ENCODE measurements at places on chromosomes 5 and 9. TPM values are rescaled to one million over a fixed set of nuclear protein-coding genes. Genes with fewer than 3 reads are reported as not detected.

GRCh38 chr5:134533115-134533815 is 7.8 kb downstream of the JADE2 start:
- peak; percentile 88 for DNase-seq

GRCh38 chr9:86353655-86354010 is 577 bp downstream of the TUT7 start:
- DNase-seq, result peak; percentile 56

DNA sequence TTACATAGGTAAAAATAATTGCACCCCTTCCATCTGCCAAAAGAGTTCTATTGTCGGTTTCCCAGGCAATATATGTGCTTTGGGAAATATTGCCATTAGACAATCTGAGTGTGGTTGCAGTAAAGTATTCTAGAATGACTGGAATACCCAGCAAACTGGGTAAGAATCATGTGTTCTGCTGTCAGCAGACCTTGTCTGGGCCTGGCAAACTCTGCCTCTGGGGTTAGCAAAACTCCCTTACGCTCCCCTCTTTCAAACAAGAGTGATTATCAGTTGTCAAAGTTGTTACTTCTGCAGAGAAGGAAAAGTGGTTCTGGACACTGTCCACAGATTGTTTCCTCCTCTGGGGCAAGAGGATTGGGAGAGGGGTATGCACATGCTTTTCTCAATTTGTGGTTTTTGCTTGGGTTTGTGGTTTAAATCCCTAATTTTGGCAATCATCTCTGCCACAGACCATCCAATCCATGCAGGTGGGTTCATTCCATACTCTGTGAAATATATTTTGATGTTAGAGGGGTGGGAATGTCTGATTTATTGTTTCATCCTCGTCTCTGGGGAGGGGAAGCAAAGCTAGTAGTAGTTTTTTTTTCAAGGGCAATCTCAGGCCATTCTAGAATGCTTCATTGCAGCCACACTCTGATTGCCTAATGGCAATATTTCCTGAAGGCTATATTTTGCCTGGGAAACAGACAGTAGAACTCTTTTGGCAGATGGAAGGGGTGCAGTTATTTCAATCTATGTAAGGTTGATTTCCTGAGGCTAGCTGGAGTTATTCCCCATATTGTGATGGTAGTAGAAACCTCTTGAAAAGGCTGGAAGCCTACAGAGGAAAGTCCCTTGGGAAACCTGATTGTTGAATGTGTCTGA is 24.0 kb upstream of the TNFSF15 start:
- DNase-seq, result no peak

- peak; percentile 17 for DNase-seq
Measured at GRCh38 chr9:64773491-64773931, 511.5 kb downstream of the FOXD4L5 start.

DNA sequence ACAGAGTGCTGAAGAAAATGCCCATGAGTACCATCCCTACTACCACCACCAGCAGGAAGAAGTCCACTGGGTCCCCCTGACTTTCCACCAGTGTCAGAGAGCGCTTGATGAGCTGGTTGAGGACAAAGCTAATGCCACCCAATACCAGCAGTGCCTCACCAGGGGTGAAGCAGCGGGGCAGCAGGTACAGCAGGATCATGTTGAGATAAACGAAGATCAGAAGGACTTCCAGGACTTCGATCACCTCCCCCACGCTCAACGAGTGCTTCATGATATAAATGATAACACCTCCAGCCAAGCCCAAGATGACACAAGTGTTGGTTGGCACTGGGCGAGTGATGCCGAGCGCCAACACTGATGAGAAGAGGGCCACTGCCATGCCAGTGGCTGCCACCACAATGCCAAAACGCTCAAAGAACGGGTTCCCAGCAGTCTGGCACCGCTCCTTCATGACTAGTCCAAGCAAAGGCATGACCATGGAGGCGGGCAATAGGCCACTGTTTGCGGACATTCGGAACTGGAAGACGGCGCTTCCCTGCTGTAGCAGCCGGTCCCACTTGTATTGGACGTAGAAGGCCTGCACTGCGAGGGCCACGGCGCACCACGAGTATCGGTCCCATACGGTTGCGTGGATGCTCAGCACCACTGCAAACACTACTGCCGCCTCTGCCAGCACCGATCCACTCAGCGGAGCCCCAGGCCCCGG is 679 bp downstream of the DOLK start:
- DNase-seq, result peak; percentile 88

GRCh38 chr5:175825893-175826292 is 45.5 kb upstream of the CPLX2 start:
- DNase-seq, result peak; percentile 64

DNA sequence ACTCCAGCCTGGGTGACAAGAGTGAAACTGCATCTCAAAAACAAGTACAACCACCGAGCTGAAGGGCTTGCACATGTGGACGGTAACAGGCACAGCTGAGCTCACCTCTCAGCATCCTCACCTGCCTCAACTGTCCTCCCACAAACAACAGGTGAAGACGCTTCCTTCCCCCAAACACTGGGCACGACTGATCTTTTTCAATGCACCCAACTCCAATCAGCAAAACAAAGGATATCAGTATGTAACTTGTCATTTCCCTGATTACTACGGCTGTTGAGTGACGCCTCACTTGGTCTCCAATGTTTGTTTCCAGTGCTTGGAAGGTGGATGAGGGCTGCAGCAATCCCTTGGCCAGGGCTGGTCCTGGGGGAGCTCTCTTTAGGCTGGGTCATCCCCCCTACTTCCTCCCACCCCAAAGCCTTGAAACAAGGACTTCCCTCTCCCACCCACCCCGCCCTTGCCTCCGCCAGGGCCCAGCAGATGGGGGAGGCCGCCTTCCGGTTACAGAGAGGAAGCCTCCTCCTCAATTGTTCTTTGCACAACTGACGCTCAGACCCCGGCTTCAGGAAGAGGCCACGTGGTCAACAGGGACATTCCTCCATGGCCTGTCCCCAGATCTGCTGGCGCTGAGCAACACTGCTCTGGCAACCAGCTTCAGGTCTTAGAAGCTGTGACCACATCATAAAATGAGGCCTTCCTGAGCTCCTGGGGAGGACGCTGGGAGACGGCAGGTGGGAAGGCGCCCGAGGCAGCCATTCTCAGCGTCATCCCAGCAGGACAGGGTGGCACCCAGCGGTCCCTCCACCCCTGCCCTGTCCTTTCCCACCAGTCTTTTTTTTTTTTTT is 5.9 kb downstream of the FAM78A start:
- DNase-seq, result peak; percentile 73

- no peak for DNase-seq
Measured at GRCh38 chr9:117720555-117720954, 16.4 kb downstream of the TLR4 start.

DNA sequence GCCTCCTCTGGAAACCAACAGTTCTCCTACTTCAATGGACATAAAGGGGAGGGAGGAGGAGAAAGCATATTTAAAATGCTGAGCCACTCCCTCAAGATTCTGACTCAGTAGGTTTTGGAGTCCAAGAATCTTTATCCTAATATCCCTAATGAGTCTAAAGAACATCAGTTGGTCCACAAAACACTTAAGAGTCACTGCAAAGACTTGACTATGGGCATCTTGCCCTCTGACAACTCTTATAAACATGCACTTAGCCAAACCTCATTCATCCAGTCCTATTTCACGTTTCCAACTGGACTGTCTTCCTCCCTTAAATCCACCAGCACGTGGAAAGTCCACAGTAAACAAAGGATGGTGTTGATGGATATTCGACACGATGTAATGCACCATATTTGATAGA is 172.5 kb downstream of the FAM114A2 start:
- no peak for DNase-seq

- DNase-seq, result no peak
Measured at GRCh38 chr5:34490506-34491250, 165.4 kb upstream of the RAI14 start.

GRCh38 chr9:93031629-93032430 is 26.7 kb upstream of the SUSD3 start:
- DNase-seq, result peak; percentile 88

DNA sequence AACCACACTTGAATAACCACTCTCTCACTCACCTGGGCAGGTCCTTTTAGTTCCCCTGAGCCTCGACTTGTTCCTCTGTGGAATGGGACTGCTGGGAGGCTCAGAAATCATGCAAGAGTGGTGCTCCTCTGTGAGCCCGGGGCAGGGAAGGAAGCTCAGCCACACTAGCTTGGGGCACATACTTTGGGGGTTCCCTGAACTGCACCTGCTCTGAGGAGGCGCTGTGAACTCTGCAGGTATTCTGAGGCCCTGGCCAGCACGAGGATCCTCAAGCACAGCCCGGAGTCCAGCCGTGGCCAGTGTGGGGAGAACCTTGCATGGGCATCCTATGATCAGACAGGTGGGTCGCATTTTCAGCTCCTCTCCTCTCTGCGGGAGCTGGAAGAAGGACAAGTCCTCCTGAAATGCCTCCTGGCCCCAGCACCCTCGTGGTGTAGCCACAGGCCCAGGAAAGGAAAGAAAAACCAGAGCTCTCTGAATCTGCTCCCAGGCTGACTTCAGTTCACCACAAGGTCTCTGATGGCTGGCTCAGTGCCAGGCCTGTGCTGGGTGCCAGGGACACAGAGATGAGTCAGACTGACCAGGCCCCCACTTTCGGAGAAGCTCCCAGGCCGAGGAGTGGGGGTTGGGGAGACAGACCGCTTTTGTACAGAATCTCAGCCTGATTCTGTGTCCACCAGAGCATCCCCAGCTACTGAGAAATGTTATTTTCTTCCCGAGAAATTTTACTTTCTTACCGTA is 11.9 kb downstream of the GLIPR2 start:
- DNase-seq, result peak; percentile 99

Gene CD72
- total RNA-seq, result 2.7 TPM

Gene C5
- total RNA-seq, result 5.1 TPM

Gene LMX1B
- under 0.01 TPM for total RNA-seq

Gene COL5A1
- 801 TPM for total RNA-seq
